ENCODE measurements at places on chromosomes 1 and 21. TPM values are rescaled to one million over a fixed set of nuclear protein-coding genes. Genes with fewer than 3 reads are reported as not detected.

FAM163A gene
- total RNA-seq = not detected

DNA sequence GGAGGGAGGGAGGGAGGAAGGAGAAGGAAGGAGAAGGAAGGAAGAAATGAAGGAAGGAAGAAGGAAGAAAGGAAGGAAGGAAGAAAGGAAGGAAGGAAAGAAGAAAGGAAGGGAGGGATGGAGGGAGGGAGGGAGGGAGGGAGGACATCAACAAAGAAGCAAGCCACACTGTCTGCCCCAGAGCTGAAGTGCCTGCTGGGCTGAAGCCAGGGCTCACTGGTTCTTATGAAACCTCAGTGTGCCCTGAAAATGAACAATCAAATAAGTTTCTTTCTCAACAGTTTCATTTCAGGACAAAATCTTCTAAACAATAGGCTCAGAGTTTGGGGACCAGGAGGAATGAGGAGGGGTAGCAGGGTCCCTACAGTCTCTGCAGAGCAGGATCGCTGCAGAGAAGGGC, 21.1 kb downstream of the ARHGEF19 start:
- ATAC-seq = no peak

- ATAC-seq = no peak
Observed at GRCh38 chr1:192496369-192497056, 79.1 kb upstream of the RGS1 start.

- no peak for ATAC-seq
Observed at GRCh38 chr1:20978413-20978812, 191.3 kb upstream of the HP1BP3 start.

DNA sequence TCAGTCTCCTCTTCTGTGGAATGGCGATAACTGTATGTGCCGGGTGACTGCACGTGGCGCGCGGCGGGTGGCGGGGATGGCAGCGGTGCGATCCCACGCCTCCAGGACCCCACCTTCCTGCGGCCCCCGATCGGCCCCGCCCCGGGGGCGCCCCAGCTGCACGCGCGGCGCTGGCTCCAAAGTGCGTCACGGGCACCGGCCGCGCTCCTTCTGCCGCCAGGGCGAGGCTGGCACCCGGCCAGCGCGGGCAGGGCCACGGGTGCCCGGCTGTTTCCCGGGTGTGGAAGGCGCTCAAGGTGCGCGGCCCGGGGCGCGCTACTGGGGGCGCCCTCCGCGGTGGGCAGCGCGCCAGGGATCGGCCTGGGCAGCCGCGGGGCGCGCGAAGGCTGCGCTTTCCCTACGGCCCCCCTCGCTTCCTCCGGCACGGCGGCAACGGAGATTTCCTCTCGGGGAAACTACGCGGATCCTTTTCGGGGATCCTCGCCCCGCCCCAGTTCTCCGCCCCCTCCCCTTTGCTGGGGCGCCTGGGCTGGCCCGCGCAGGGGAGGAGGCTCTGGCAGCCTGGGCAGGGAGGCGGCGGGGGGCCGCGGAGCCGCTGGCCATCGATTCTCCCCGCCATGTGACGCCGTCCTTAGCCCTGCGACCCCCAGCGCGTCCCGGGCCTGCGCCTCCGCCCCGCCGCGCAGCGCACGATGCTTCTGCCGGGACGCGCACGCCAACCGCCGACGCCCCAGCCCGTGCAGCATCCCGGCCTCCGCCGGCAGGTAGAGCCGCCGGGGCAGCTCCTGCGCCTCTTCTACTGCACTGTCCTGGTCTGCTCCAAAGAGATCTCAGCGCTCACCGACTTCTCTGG, at the start of gene EVA1C:
Gene EVA1C, plus strand, starts transcription at position 545 of the 853 bp plus-strand sequence. Its CDS starts 148 bp downstream, at position 693.
- ATAC-seq = peak; percentile 69

- ATAC-seq = no peak
Observed at GRCh38 chr1:67780637-67781036, 52.6 kb downstream of the GNG12 start.

GRCh38 chr1:208979776-208980175, 603.7 kb upstream of the CAMK1G start:
- ATAC-seq = no peak

ZYG11A gene
- 0.26 TPM for total RNA-seq

All from activated T-helper 17 cell treated with anti-CD3 and anti-CD28 coated beads, Interleukin-2, amount 50 U/mL, for 72 hours (primary cell).